ENCODE measurements at places on chromosomes 6 and 20.

GRCh38 chr6:170137176-170137891 lies 153.5 kb downstream of the DLL1 start:
- no peak for DNase-seq

DNA sequence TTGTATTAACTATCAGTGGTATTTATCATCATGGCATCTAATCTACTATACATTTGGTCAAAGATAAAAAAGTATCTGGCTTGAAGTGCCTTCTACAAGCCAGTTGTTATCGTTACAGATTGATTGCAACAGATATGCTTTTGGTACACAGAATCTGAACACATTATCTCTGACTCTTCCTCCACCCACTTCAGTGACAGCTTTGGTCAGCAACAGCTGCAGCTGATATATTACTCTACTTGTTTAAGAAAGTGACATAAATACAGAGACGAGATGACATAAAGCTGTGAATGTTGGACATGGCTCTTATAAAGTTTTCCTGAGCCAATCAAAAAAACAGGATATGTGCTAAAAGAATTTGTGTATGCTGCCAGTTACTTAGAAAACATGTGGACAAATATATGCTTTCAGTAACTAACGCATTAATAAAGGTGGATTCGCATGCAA lies 77.6 kb downstream of the HIVEP2 start:
- DNase-seq, result no peak

DNA sequence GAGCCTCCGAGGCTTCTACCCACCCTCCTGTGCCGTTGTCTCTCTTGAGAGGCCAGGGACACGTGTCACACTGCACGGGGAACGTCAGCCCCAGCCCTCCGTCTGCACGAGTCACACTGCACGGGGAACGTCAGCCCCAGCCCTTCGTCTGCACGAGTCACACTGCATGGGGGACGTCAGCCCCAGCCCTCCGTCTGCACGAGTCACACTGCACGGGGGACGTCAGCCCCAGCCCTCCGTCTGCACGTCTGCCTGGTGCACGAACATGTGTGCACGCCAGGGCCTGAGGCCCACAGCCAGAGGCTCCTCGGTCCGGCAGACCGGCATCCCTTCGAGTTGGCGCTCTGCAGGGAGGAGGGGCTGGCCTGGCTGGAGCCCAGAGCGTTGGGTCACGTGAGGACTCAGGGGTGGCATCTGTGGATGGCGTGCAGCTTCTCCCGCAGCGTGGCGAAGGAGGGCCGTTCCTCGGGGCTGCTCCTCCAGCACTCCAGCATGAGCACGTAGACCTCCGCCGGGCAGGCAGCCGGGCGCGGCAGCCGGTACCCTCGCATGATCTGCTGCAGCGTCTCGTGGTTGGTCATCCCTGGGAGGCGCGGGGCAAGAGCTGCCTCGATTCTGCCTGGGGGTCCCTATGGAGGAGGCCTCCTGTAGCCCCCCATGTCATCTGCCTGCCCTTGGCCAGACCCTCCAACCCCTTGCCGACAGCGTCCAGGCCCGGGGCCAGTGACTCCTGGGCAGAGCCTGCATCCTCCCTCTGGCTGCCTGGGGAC lies 3.4 kb upstream of the PTK6 start:
- no peak for DNase-seq

- no peak for DNase-seq
These were observed 52.9 kb upstream of the BTN3A2 start for GRCh38 chr6:26312096-26312463.

GRCh38 chr6:118249680-118250079 lies 298.4 kb upstream of the PLN start:
- no peak for DNase-seq

- no peak for DNase-seq
These were observed 266.0 kb upstream of the BTBD3 start for GRCh38 chr20:11651647-11652046.

DNA sequence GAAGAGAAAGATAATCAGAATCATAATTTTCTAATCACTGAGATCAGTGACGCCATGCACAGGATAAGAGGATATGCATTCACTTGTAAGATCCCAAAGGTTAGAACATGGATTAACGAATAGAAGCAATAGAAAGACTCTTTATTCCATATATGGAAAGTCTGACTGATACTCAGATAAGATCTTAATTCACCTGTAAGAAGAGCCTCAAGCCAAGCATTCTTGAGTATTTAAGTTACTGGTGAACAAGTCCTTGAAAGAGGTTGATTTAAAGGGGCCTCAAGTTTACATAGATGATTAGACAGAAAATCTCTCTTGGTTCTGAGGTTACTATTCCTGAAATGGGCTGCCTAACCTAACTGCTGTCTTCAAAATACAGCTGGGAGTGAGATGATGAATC lies 53.8 kb upstream of the MTRF1L start:
- no peak for DNase-seq

DNA sequence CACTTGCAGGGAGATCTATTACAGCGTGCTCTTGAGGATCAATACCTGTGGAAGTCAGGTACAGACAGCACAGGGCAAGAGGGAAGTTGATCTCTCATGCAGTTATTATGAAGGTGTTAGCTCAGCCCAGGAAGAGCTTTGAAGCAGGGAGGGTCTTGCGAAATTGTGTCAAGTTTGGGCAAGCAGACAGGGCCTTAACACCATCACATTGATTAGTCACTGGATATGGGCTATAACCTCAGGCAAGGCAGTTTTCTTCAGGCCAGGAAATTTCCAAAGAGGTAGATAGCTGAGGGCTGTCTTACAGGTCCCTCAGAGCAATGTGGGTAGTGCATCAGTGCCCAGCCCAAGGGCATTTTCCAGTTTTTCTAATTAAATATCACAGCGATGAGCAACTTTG lies 643.8 kb downstream of the DHX35 start:
- no peak for DNase-seq

DNA sequence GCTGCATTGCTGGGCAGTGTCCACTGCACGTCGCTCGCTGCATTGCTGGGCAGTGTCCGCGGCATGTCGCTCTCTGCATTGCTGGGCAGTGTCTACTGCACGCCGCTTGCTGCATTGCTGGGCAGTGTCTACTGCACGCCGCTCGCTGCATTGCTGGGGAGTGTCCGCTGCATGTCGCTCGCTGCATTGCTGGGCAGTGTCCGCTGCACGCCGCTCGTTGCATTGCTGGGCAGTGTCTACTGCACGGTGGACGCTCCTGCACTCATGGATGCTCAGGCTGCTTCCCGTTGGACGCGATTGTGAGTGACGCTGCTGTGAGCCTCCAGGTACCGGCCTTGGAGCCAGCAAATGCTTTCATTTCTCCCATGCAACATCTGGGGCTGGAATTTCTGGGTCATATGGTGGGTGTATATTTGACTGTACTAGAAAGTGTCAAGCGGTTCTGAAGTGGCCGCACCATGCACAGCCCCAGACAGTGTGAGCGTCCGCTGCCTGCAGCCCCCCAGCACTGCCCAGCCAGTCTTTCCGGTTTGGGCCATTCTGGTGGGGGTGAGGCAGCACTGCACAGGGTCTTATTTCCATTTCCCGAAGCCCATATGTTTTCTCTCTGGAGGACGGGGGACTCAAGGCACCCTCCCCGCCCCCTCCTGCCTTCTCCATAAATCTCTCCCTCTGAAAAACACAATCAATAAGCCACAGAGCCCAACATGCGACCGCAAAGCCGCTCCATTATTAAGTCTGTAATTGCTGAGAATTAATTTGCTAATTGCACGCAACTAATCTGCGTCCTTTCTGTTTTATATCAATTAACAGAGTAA lies 97.4 kb downstream of the YTHDF1 start:
- no peak for DNase-seq

- no peak for DNase-seq
These were observed 117.0 kb upstream of the PMEPA1 start for GRCh38 chr20:57826666-57827287.

DNA sequence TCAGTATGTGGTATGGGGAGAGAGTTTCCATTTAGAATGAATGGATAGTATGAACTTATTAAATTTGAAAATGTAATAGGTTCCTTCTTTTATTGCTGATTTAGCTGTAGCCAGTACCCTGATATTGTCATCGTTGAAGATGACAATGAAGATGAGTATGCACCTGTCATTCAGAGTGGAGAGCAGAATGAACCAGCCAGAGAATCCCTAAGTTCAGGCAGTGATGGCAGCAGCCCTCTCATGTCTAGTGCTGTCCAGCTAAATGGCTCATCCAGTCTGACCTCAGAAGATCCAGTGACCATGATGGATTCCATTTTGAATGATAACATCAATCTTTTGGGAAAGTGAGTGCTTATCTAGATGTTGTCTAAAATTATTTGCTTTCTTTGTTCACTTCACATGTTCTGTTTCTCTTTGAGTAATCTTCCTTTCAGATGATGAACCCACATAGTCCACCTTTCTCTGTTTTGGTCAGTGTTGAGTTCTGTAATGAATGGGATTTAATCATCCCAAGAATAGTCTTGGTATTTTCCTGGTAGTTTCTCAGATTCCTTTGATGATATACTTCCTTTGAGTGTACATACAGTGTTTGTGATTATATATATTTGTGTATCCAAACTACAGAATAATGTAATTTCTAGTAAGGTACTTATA lies 23.3 kb downstream of the HSF2 start:
- no peak for DNase-seq

DNA sequence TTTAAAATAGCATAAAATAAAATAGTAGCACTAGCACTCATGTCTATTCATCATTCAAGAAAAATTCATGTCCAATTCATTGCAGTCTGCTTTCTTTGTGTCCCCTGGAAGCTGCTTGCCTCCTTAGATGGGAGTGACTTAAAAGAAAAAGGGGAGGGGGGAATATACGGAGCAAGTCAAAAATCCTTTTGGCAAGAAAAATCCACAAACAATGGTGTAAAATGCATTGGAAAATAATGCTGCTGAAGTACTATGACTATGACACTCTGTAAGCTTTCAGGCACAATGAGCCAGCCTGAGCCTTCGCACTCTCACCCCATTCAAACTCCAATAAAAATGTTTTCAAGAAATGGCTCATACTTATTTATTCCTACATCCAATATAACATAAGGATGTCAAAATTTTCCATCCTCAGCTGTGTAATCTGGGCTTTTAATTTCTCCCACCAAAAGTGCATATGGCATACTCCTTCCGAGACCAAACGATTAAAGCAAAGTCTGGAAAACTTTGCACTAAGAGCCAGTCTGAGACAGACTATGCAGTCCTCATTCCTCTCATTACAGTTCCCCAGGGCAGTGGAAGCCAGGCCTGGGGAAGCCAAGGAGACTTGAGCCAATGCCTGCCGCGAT lies 790 bp downstream of the NEDD9 start:
- no peak for DNase-seq

- DNase-seq, result no peak
These were observed 159.8 kb upstream of the ARG1 start for GRCh38 chr6:131412960-131413830.

DNA sequence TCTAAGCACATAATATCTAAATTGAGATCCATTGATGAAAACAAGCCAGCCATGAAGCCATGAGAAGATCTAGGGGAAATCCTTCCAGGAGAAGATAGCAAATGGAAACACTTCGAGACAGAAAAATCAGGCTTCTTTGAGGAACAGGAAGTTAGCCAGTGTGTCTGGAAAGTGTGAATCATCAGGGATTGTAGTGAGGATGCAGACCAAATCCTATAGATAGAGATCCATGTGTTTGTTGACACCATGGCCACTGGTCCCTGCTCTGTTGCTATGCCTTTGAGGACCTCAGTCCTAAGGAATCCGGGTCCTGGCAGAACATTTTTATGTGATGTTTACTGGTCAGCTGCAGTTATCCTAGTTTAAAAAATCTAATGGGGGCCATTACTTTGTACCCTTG lies 6.6 kb upstream of the ELOVL2 start:
- DNase-seq, result no peak

GRCh38 chr20:57539889-57540288 lies 14.9 kb upstream of the CTCFL start:
- DNase-seq, result no peak

- no peak for DNase-seq
These were observed 6.4 kb downstream of the CCND3 start for GRCh38 chr6:41935193-41935574.

DNA sequence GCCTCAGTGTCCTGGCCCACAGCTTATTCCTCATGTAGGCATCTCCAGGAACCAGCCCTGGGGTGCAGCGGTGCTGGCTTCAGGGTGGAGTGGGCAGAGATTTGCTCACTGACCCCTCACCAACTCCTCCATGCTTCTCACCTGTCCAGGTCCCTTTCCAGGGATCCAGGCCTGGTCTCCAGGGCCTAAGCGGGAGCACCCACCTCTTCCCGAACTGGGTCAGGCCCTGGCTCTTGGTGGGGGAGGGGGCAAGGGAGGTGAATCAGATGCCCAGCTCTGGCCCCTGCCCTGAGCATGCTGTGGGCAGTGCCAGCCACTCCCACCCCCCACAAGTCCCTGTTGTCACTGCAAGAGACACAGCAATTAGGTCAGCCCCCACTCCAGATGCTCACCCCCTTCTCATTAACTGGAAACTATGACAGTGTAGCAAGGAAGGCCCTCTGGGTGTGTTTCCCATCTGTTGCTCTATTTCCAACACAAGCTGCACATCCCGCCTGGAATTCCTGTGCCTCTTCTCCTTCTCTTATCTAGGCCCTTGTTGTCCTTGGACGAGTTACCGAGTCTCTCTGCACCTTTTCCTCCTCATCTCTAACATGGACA lies 37.0 kb downstream of the MDFI start:
- no peak for DNase-seq

GRCh38 chr20:19832875-19833274 lies 74.8 kb downstream of the RIN2 start:
- no peak for DNase-seq

DNA sequence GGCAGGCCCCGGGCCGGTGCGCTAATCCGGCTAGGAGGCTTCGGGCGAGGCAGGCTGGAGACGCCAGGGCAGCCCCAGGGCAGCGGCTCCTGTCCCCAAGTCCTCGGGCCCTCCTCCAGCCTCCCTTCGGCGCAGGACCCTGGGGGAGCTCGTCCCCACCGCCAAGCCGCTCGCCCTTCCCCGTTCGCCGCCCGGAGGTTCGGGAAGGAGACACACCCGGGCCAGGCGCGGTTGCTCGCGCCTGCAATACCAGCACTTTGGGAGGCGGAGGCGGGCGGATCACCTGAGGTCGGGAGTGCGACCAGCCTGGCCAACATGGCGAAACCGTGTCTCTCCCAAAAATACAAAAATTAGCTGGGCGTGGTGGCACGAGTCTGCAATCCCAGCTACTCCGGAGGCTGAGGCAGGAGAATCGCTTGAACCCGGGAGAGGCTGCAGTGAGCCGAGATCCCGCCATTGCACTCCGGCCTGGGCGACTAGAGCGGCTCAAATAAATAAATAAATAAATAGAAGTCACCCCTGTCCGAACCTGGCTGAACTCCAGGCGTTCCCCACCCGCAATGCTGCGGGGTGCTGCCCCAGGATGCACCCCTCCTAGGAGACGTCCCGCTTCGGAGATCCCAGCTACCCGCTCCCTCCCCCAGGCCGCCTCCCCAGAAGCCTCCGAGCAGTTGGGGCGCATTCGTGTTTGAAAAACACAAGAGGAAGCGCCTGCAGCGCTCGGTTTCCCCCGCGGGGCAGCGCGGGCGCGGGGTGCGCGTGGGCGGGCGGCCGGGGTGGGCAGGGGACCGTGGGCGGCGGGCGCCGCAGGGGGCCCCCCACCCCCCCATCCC lies 27.5 kb downstream of the SERPINB9 start:
- DNase-seq, result no peak

DNA sequence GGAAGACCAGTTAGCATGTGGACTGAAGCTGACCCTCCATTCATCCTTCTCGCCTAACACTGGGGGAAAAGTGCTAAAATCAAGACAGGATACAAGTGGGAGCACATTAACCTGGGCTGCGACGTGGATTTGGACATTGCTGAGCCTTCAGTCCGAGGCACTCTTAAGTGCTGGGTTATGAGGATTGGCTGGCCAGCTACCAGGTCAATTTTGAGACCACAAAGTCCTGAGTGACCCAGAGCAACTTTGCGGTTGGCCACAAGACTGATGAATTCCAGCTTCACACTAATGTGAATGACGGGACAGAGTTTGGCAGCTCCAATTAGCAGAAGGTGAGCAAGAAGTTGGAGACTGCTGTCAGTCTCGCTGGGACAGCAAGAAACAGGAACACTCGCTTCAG lies 20.7 kb downstream of the FUCA2 start:
- no peak for DNase-seq

Data from stimulated activated CD4-positive, alpha-beta T cell treated with anti-CD3 and anti-CD28 coated beads, Interleukin-1b, Interleukin-23, amount 100 ng/mL, for 24 hours (primary cell).